Stimulated activated CD4-positive, alpha-beta T cell treated with anti-CD3 and anti-CD28 coated beads, Interleukin-1b, Interleukin-23, amount 100 ng/mL, for 4 hours (primary cell): ENCODE measurements at places on chromosomes 2 and 18.

- DNase-seq = no peak
Observed at GRCh38 chr2:70926042-70926441, 9.7 kb upstream of the ATP6V1B1 start.

DNA sequence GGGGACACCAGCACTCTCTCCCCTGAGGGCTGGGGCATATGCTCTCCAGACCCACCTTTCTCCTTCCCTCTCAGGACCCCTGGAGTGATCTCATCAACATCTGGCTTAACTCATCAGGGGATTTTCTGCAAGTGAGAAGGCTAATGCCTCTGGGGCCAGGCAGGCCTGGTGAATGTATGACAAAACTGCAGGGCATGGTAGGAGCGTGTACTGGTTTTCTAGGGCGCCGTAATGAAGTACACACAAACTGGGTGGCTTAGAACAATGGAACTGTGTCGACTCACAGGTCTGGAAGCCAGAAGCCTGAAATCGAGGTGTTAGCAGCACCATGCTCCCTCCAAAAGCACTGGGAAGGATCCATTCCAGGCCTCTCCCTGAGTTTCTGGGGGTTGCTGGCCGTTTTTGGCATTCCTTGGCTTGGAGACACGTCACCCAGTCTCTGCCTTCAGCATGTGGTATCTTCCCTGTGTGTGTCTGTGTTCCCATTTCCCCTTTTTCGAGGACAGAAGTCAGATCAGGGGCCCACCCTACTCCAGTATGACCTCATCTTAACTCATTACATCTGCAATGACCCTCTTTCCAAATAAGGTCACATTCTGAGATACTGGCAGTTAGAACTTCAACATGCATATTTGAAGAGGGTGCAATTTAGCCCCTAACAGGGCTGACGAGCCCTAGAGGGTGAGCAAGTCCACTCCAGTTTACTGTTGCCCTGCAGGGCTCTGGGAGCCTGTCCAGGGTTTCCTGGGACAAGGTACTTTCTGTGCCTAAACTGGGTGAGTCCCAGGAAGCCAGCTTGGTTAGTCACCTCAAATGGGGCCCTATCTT, 45.5 kb upstream of the CAB39 start:
- no peak for DNase-seq

GRCh38 chr2:235232449-235233433, 261.1 kb upstream of the AGAP1 start:
- no peak for DNase-seq

DNA sequence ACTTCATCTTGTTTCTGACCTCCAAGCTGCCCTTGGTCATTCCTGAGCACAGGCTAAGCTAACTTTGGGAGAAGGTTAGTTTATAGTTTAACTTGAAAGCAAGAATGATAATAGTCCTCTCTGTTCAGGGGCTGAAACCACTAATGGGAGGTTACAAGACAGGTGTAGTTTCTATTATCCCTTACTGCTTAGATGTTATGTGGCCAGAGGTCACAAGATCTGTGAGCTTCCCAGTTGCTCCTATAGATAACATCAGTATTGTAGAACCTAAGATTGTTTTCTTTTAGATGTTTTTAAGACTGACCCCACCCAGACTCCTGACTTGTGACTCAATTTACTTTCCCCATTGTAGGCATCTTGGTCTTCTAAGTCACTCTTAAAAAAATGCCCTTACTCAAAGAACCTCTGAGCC, 94.8 kb upstream of the LPIN2 start:
- no peak for DNase-seq

DNA sequence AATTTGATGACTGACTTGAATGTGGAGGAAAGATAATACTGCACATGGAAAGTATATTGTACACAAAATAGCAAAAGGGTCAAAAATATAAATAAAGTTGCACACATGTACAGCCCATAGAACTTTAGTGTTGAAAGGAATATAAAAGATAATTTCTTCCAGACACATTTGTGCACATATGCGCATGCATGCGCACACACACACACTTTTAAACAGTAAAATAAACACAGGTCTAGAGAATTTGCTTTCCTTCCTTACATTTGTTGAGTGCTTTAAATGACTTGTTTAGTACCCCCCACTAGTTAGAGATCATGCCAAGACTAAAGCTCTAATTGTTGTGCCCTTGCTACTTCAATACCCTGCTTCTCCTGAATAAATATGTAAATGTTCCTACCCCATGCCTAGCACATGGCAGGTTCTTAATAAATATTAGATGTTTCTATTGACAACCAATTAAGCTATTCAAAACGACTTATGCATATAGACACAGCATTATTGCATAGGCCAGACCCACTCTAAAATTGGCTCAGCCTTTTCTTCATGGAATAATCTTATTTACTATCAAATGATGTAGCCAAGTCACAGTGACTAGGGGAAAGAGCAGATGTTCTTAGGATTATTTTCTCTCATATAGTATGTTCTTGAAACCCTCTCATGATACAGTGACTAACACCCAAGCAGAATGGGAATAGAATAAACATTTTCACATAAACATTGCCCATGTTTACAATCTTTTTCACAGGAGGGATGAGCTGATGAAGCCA, 165.5 kb upstream of the ACVR2A start:
- no peak for DNase-seq

GRCh38 chr2:173021939-173022371, 53.7 kb upstream of the MAP3K20 start:
- DNase-seq = no peak

GRCh38 chr2:95530734-95531133, 46.2 kb upstream of the TRIM43B start:
- no peak for DNase-seq
